IPS DF 19.7 (cell line): ENCODE measurements at places on chromosomes 1 and 21.
A peak's percentile ranks its signal among the peaks of the same experiment; 100 is the strongest.

DNA sequence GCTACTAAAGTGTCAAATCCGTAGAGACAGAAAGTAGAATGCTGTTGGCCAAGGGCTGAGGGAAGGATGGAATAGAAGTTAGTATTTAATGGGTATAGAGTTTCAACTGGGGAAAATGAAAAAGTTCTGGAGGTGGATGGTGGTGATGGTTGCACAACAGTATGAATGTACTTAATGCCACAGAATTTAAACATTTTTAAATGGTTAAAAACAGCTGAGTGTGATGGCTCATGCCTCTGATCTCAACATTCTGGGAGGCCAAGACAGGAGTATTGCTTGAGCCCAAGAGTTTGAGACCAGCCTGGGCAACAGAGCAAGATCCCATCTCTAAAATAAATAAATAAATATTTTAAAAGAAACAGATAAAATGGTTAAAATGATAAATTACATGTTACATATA lies 44.5 kb downstream of the PIK3R3 start:
- DNase-seq, result no peak

- DNase-seq, result no peak
Observed at GRCh38 chr1:180631194-180631765, 542 bp upstream of the XPR1 start.

DNA sequence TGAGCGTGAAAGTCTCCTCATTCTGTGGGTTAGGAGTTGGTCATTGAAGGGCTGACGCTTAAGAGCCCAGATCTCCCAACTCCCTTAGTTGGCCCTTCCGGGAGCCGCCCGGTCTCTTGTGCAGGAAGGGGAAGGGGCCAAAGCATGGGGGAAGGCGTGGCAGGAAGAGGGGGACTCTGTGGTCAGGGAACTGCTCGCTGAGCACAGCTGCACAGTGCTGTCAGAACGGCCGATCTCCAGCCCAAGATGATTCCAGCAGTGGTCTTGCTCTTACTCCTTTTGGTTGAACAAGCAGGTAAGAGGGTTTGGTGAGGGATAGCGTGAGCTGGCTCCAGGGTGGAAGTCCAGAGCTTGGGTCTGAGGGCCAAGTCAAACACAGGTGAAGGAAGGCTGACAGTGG lies at the start of gene FCER1G:
Gene FCER1G (plus strand): TSS at position 220 of the 400 bp plus-strand sequence. CDS start 27 bp downstream, at position 247.
- no peak for DNase-seq

DNA sequence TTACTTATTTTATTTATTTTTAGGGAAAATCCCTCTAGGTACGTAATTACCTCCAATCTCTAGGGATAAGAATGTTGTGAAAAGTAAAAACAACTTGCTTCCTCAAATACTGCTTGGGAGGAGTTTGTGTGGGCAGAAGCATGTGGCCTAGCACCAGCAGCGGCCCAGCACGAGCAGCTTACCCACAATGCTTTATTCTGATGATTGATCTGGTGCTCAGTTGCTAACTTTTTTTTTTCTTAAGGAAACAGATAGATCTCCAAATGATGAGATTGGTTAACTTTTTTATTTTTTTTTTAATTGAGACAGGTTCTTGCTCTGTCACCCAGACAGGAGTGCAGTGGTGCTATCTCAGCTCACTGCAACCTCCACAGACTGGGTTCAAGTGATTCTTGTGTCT lies 4.2 kb downstream of the CLIC6 start:
- no peak for DNase-seq

- DNase-seq, result peak; percentile 25
Observed at GRCh38 chr21:42381347-42381984, 14.4 kb downstream of the TMPRSS3 start.

GRCh38 chr1:41646186-41646585 lies 161.7 kb upstream of the EDN2 start:
- DNase-seq, result no peak

GRCh38 chr1:10678402-10678801 lies 118.0 kb downstream of the CASZ1 start:
- DNase-seq, result no peak

DNA sequence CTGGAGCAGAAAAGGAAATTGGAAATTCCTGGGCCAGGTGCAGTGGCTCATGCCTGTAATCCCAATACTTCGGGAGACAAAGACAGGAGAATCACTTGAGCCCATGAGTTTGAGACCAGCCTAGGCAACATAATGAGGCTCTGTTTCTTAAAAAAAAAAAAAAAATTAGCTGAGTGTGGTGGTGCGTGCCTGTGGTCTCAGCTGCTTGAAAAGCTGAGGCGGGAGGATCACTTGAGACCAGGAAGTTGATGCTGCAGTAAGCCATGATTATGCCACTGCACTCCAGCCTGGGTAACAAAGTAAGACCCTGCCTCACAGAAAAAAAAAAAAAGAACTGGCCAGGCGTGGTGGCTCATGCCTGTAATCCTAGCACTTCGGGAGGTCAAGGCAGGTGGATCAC lies 56.7 kb downstream of the SRSF11 start:
- DNase-seq, result no peak

- no peak for DNase-seq
Observed at GRCh38 chr21:45780647-45781046, 137.1 kb downstream of the PCBP3 start.

DNA sequence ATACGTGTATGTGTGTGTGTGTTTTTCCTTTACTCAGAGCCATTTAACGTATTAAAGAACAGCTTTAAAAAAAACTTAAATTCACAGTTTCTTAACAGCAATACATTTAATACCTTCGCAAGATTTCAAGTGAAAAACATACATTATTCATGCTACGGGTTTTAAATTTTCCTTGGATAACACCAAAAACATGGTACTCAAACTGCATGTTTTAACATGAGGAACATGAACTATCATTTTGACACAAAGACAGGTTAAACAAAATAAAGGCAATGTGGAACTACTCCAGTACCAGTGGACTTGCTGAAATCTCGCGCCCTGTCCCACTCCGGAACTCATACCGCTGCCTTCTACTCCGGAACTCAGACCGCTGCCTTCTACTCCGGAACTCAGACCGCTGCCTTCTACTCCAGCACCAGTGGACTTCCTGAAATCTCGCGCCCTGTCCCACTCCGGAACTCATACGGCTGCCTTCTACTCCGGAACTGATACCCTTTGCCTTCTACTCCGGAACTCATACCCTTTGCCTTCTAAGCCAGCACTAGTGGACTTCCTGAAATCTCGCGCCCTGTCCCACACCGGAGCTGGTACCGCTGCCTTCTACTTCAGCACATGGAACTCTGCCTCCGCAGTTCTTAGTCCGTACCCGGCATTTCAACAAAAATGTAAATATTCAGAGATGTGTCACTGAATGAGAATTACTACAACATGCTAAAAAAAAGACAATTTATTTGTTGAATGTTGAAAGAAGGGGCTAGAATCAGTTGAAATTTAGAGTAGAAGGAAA lies 148.6 kb downstream of the NCAM2 start:
- no peak for DNase-seq

GRCh38 chr21:44347911-44348451 lies 5.4 kb upstream of the TRPM2 start:
- DNase-seq, result no peak
